Nephron progenitor cell (in vitro differentiated cells): ENCODE measurements at places on chromosomes 16 and 17.

- DNase-seq, result no peak
Observed at GRCh38 chr17:65403626-65404025, 157.8 kb downstream of the AXIN2 start.

GRCh38 chr17:51486091-51486490 lies 225.7 kb downstream of the UTP18 start:
- DNase-seq, result no peak

- no peak for DNase-seq
Observed at GRCh38 chr17:69356625-69357024, 29.7 kb upstream of the ABCA5 start.

DNA sequence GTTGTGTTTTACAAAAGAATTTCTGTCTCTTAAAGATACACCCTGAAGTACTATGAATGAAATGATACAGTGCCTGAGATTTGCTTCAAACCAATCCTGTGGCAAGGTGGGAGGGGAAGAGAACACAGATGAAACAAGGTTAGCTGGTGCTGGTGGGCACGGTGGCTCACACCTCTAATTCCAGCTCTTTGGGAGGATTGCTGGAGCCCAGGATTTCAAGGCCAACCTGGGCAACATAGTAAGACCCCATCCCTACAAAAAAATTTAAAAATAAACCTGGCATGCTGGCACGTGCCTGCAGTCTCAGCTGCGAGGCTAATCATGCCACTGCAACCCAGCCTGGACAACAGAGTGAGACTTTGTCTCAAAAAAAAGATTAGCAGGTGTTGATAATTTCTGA lies 67.3 kb upstream of the FA2H start:
- no peak for DNase-seq

DNA sequence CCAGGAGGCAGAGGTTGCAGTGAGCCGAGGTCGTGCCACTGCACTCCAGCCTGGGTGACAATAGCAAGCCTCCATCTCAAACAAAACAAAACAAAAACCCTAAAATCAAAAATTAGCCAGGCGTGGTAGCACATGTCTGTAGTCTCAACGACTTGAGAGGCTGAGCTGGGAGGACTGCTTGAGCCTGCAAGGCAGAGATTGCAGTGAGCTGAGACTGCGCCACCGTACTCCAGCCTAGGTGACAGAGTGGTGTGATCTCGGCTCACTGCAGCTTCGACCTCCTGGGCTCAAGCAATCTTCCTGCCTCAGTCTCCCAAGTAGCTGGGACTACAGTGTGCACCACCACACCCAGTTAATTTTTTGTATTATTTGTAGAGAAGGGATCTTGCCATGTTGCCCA lies 87.6 kb downstream of the MYH11 start:
- no peak for DNase-seq
